Activated T-helper 1 cell treated with Interleukin-2 at 50 U/mL for 16 hours (primary cell): ENCODE measurements at places on chromosomes 7 and 10.

- DNase-seq, result no peak
Observed at GRCh38 chr10:129089341-129089740, 377.7 kb upstream of the MGMT start.

GRCh38 chr10:13086056-13086455 lies 13.9 kb upstream of the OPTN start:
- DNase-seq, result no peak

- no peak for DNase-seq
Observed at GRCh38 chr10:58464956-58465355, 47.7 kb upstream of the BICC1 start.

- no peak for DNase-seq
Observed at GRCh38 chr7:12111422-12112405, 99.4 kb upstream of the TMEM106B start.
